Right forelimb (tissue), 1 donor: ENCODE measurements at places on chromosomes 4 and X.
A peak's percentile ranks its signal among the peaks of the same experiment; 100 is the strongest.

GRCh38 chr4:48970471-48970921 is 15.6 kb upstream of the CWH43 start:
- no peak for DNase-seq

DNA sequence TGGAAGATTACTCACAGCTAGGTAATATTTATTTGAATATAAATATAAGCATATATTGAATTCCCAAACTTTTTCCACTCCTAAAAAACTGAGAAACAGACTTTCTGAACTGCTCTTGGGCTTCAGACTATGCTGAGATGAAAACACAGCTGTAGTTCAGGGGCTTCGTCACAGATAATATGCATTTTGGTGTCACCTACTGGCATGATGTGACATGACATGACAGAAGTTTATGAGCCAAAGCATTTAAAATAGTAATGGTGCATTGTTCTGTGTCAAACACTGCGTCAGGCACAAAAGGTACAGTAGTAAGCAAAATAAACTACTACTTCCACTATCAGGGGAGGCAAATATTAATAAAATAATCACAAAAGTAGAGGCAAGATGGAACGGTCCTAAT is 171.3 kb downstream of the BTC start:
- no peak for DNase-seq

DNA sequence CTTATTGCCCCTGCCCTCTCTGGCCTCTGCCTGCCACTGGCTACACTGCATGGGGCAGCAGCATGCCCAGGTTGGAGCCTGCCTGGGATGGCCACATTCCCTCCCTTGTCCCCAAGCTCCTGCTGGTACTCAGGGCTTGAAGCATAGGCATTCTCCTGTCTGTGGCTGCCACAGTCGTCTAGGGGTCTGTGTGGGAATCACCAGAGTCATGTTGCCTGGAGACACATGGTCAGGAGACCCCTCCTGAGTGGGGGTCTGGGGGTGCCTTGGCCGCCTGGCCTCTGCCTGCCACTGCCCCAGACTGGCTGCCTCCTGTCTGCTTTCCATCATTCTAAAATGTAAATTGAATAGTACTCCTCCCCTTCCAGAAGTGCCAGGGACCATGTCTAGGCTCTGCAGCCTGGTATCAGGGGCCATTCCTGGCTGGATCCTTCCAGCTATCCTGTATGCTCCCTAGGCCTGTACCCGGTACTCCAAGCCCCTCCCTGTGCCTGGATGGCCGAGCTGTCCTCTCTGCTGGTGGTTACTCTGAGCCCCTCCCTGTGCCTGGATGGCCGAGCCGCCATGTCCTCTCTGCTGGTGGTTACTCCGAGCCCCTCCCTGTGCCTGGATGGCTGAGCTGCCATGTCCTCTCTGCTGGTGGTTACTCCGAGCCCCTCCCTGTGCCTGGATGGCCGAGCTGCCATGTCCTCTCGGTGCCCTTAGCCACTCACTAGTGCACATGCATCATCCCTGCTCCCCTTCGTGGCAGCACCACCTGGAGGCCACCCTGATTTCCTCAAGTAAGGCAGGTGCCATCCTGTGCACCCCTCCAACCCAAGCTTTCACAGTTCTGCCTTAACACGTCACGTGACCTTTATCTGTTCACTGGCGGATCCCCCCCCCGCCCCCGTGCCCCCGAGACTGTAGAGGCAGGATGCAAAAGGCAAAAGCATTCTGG is 5.5 kb upstream of the NKX1-1 start:
- DNase-seq: peak; percentile 24

- no peak for DNase-seq
Measured at GRCh38 chr4:167290678-167291077, 56.4 kb upstream of the SPOCK3 start.

DNA sequence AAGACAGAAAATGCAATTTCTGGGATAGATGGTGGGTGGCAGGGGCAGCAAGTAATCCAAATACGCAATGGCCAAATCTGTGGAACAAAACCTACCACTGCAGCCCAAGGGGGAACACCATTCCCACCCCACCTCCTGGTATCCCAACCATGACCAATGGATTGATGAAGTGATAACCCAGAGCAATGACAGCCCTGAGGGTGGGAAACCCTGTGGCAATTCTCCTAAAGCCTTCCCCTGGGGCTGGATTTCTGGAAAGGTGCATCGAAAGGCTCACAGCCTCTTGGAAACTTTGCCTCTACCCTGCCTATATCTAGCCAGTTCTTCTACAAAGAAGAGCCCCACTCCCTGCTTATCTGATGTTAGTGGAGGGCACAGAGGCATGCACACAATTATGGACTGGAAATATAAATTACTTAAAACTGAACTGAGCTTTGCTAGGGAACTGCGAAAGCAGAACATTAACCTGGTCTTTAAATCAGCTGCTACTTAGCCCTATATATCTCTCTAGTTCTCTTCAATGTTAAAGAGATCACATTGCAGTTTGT is 59.9 kb upstream of the TXK start:
- no peak for DNase-seq

GRCh38 chr4:87557348-87557747 is 28.2 kb upstream of the SPARCL1 start:
- no peak for DNase-seq

GRCh38 chr4:76947369-76947768 is 2.2 kb upstream of the SEPTIN11 start:
- no peak for DNase-seq

DNA sequence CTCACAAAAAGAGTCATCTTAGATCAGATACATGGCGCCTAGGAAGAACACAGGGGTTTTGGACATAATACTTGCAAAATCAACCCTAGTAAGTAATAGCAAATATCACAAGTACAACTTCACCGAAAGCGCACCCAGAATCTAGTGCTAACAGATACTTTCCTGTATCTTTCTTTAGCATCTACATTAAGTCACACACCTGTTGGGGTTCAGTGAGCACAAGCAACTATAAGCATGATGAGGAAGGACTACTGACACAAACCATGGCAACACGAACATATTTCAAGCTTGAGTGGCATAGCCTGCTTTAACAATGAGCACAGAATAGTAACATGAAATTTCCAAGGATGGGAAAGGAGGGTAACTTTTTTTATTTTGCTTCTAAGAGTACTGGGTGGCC is 116.1 kb downstream of the GPC3 start:
- DNase-seq: no peak

DNA sequence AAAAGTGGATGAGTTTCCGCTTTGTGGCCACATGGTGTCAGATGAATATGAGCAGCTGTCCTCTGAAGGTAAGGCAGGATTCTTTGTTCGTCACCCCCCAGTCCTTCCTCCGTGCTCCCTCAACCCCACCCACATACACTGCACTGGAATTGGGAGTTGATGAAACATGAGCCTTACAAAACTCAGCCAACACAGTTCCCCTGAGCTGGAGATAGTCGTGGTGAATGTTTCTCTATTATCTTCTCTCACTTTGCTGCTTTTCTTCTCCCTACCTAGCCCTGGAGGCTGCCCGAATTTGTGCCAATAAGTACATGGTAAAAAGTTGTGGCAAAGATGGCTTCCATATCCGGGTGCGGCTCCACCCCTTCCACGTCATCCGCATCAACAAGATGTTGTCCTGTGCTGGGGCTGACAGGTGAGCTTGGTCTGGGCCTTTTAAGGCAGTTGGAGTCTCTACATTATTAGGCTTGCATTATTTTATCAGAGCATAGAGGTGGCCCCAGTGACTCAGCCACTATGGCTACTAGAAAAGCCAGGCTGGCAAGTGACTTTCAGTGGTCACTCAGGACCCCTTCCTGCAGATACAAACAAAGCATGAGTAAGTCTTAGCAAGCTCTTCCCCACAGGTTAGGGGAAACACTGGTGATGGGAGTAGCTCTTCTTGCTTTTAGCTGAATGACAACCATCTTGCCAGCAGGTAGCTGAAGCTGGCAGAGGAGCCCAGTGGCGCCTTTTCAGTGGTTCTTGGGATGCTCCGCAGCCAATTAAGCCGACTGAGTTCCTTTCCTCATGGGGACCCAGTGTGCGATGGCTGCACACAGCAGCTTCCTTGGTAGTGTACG is 1.6 kb downstream of the RPL10 start:
- peak; percentile 32 for DNase-seq

DNA sequence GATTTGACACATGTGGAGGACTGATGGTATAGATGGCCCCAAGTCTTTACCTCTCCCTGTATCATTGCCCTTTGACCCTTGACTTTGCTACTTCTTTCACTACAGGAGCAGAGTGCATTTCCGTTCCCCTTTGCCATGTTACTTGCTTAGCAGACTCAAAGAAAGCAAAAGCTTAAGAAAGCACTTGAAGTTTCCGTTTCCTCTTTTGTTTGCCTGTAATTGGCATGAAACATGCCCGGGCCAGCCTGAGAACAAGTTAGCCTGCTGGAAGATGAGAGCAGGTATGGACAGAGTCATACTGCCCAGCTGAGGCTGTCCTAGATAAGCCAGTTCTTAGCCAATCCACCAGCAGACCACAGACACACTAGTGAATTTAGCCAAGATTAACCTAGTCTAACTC is 206.0 kb downstream of the BCOR start:
- no peak for DNase-seq

DNA sequence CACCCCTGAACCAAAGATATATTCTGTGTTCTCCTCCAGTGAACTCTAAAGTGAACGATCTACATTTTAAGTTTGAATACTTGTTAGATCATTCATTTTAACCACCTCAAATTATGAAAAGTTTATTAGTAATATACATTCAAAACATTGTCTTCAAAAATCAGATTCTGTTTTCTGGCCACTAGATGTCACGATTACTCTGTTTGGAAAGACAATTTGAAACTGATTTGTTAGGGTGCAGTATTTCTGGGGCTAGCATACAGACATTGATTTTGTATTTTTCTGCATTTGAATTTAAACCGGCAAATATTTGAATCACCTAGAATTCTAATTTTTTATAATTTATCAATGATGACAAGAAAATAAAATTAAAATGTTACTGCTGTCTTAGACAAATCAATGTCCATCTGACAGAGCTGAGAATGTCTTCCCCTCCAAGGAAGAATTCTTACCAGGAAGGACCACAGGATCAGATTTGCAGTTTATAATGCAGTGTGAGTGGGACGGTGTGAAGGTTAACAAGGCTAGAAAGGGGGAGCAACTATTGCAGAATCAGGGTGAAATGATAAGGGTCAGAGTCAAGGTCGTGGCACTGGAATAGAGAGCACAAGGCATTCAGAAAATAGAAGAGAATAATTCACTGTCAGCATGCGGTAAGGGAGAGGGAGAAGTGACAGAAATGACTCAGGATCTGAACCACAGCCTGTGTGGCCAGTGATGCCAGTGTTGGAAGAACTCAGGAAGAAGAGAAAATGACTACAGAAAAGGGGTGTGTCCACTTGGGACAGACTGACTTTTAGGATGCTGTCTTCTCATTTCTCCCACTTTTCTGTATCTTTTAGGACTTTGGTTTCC is 91.6 kb downstream of the ANXA10 start:
- DNase-seq: no peak

DNA sequence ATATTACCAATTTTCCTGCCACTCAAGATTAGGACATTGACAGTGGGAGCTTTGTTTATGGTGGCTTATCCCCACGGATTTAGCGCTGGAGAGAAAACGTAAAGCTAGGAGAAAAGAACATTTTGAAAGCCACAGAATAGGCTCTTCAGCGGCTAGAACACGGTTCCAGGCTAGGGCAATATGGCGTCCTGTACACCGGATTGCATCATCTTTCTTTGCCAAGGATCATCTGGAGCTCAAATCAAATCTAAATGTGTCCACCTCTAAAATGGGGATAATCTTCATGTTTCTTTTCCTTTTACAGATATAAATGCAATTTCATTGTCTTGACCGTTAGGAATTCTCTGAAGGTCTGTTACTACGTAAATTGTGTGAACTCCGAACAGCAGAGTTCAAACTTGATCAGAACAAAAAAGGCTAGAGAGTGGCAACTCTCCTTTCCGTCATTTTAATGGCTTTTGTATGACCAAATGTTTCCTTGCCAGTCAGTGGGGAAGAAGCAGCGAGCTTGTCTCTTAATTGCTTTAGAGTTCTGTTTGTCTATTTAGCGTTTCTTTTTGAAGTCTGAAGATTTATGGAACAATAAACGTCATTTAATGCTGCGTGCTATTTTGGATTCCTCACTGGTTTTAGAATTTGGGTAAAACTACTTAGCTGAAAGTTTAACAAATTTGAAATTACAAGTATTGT is 2.6 kb upstream of the WWC2 start:
- no peak for DNase-seq

DNA sequence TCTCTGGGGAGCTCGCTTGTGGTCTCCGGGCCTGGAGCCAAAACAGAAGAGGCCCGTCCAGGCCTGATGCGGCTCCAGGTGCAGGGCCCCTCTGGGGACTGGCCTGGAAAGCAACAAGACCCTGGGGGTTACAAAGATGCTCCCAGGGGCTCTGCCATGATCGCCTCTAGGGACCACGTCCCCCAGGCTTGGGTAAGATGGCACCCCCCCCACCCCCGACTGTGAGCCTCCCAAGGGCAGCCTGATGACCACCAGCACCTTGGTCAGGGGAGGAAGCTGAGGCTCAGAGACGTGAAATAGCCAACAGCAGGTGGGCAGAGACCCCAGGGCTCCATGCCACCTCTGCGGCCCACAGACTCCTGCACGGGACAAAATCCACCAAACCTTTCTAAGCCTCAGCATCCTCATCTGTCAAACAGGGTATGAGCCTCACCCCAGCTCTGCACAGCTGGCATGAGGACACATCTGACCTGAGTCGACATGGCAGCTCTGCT is 25.4 kb downstream of the C4orf50 start:
- DNase-seq: no peak

- no peak for DNase-seq
Measured at GRCh38 chrX:74490247-74490646, 69.0 kb downstream of the SLC16A2 start.

GRCh38 chr4:87078987-87079486 is 141.4 kb downstream of the KLHL8 start:
- no peak for DNase-seq

GRCh38 chrX:18543738-18544137 is 118.3 kb downstream of the CDKL5 start:
- DNase-seq: no peak

- no peak for DNase-seq
Measured at GRCh38 chr4:41572956-41573355, 35.0 kb downstream of the LIMCH1 start.

- DNase-seq: no peak
Measured at GRCh38 chr4:149831656-149832208, 16.1 kb upstream of the IQCM start.

GRCh38 chr4:186740822-186741221 is 17.2 kb upstream of the FAT1 start:
- DNase-seq: no peak

GRCh38 chr4:52586069-52586468 is 73.0 kb downstream of the USP46 start:
- DNase-seq: no peak

- DNase-seq: no peak
Measured at GRCh38 chrX:8897259-8897658, 96.1 kb upstream of the FAM9A start.

DNA sequence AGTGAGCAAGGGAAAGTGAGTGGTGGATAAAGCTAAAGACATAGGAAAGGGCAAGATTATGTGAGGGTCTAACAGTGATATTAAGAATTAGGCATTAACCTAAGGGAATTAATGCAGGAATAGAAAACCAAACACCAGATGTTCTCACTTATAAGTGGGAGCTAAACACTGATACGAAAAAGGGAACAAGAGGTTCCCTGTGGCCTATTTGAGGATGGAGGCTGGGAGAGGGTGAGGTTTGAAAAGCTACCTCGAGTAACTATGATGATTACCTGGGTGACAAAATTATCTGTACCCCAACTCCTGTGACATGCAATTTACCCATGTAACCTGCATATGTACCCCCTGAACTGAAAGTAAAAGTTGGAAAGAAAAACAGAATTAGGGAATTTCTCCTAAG is 79.0 kb downstream of the ANXA3 start:
- no peak for DNase-seq

- DNase-seq: no peak
Measured at GRCh38 chr4:7830747-7831146, 108.9 kb downstream of the AFAP1 start.
